SJCRH30 (cell line): ENCODE measurements at places on chromosomes 2 and 18.

GRCh38 chr2:207157731-207158130 is 8.0 kb downstream of the KLF7 start:
- DNase-seq = no peak

DNA sequence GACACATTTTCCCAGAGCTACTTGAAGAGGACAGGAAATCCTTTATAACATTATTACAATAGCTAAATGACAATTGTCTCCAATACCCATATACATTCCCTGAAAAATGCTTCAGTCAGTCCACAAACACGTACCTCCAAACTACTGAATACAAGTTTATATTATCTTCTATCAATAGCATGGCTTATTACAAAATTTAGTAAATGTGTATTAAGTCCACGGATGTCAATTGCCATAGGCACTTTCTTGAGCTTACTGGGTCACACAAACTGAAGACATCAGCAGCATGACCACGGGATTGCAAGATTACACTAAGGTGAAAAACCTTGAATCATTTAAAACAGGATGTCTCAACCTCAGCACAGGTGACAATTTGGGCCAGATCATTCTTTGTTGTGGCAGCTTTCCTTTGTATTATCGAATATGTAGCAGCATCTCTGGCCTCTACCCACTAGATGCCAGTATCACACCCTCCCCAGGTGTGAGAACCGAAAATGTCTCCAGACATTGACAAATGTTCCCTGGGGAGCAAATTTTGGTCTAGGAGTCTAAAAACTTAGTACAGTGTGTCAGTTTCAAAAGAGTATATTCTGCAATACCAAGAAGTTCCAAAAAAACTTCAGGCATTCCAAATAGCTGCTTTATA is 1.4 kb downstream of the MBD2 start:
- no peak for DNase-seq

DNA sequence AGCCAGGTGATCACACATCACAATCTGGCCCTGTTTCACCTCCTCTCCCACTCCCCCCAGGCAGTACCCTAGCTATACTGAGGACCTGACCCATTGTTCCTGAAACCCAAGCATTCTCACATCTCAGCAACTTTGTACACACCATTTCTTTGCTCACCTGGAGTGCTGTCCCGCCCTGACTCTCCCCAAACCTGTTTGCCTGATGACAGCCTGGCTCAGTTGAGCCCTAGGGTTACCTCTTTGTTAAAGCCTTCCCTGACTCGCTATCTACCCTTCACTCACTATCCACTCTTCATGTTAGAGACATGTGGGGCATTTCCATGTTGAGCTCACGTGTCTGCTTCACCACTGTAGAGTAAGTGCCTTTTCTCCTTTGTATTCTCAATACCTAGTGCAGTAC is 49.1 kb downstream of the GREB1L start:
- no peak for DNase-seq

DNA sequence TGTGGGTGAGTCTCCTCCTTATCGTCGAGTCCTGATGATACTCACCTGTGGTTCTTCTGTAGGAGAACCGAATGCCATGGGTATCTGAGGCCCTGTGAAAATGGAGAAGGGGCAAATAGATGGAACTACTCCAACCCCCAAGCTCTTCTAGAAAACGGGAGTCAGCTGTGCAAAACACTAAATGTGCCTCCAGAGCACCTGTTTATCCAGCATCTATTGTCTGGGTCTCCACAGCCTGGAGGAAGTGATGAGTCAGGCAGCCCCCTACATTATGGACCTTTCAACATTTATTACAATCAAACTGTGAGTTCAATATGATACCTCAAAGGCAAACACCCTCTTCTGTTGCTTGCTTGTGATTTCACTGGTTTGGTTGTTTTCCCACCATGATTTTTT is 9.8 kb upstream of the LRRFIP1 start:
- peak; percentile 77 for DNase-seq

DNA sequence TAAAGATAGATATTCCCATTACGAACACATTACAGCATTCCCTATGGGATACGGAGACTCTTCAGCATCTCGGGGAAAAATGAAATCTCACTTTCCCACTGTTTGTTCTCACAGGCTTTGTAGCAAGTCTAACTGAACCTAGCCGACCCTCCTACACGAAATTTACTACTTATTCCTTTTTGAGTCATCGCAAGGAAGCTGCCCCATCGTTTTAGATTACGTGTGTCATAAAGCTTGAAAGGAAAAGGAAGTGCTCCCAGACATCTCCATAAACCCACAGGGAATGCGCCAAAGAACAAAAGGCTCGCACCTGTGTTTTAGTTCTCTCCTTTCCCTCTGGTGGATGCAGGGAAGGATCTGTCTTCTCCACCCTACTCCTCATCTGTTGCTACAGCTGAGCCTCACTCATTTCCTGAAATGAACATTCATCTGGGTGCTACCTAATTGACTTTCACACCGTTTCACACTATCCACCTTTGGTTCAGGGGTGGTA is 76.2 kb upstream of the STK39 start:
- DNase-seq = no peak

GRCh38 chr2:219037783-219038499 is 3.4 kb downstream of the CFAP65 start:
- no peak for DNase-seq

DNA sequence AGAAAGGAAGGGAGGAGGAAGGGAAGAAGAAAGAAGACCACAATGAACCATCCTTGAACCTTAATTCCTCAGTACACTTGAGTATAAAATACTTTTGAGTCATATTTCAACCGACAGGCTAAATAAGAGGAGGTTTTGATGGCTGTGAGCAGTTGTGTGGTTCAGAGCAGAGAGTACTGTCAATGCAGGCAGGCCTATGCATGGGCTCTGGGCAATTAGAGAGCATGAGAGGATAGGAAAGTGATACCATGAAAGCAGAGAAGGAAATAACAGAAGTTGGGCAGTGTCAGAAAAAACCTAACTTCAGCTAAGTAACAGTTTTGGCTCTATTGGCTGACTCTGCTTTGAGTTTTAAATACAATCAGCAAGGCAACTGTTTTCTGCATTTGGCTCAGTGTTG is 123.6 kb upstream of the STK17B start:
- peak; percentile 68 for DNase-seq

- DNase-seq = no peak
Observed at GRCh38 chr18:76985156-76985950, 147.2 kb downstream of the MBP start.

GRCh38 chr2:104891145-104891544 is 37.2 kb downstream of the POU3F3 start:
- no peak for DNase-seq

DNA sequence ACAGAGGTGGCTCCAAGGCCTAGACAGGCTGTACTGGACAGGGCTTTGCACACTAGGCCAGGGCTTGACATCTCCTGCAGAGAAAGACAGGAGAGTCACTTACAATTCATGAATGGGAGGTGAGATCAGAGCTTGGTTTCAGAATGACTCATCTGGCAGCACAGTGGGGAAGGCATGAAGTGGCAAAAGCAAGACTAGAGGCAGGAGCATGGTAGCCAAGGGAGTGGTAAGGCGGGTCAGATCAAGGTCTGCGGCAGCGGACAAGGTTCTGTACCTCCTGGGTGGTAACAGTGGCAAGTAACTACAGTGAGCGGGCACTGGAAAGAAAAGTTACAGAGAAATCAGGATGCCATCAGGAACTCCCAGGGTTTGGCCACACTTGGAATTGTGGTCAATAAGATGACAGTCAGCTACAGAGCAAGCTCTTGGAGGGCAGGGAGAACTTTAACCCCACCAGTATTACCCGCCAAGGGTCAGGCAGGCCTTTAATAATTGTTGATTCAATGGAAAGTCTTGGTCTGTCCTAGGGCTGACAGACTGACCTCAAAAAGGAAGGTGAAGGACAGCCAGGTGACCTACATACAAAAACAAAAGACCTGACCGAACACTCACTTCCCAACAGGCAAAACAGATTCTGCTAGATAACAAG is 5.7 kb downstream of the MCFD2 start:
- no peak for DNase-seq

DNA sequence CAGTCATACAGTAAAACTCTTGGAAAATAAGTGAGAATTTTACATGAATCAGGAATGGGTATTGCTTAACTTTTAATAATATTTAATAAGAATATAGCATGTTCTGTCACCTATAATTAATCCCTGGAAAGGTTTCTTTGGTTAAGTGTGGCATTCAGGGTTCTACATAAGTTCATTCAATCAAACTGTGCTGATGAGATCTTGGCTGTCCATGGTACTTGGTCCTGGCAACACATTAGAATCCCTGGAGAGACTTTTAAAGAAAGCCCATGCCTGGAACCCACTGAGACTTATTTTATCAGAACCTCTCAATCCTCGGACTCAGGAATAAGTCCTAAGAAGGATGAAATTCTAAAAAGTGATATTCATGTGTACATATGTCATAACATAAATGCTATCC is 60.3 kb downstream of the CERKL start:
- DNase-seq = no peak

- no peak for DNase-seq
Observed at GRCh38 chr2:128537646-128538045, 219.0 kb upstream of the HS6ST1 start.

DNA sequence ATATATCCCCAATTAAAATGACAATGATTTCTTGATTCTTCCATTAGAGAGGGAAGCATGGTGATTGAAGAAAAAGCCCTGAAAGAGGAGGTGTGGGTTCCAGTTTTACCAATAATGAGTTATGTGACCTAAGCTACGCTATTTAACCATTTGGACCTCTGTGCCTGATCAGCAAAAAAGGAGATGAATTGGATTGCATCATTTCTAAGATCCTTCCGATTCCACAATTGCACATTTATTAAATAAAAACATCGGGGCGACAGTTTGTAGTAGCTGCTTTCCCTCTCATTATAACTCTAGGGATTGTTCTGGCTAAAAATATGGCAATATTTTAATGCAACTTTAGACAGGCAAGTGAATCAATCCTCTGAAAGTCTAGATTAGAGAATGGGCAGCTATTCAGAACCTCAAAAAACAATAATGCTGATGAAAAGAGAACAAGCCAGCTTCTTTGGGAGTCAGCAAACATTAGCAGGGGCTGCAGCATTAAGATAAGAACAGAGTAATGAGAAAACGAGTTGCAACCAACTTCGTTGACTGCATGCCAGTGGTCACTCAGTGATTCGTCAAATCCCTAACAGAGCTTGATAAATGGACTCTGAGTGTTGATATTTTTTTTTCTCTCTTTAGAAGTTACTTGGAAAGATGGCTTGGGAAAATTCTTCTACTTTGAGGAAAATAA is 301.2 kb downstream of the AGPS start:
- no peak for DNase-seq

GRCh38 chr2:236536727-236537398 is 32.8 kb upstream of the ACKR3 start:
- no peak for DNase-seq

GRCh38 chr2:218679119-218679518 is 7.2 kb downstream of the STK36 start:
- DNase-seq = no peak

- no peak for DNase-seq
Observed at GRCh38 chr2:1972422-1972821, 228.1 kb upstream of the PXDN start.

GRCh38 chr2:208713066-208713745 is 306.6 kb downstream of the PTH2R start:
- DNase-seq = no peak

- DNase-seq = no peak
Observed at GRCh38 chr18:56289381-56289780, 349.0 kb downstream of the TXNL1 start.

- DNase-seq = no peak
Observed at GRCh38 chr2:170498619-170499018, 216.5 kb upstream of the SP5 start.

DNA sequence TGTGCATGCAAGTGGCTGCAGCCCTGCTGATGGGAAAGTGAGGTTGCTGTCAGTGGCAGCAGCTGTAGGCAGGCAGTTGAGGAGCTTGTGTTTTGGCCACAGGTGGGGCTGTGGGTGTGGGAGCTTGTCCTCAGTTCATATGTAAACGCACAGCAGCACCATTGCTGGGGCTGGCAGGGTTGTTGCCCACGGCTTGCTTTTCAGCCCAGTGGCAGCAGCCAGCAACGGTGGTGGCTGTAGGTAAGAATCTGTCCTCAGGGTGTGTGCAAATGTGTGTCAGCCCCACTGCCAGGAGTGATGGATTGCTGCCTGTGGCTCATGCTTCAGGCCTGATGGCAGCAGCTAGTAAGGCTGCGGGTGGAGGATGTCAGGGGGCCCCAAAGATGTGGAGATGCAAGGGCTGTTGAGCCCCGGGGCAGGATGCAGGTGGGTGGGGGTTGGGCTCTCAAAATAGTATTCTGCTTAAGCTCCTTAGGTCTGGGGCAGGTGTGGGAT is 141.3 kb upstream of the THUMPD2 start:
- DNase-seq = no peak

DNA sequence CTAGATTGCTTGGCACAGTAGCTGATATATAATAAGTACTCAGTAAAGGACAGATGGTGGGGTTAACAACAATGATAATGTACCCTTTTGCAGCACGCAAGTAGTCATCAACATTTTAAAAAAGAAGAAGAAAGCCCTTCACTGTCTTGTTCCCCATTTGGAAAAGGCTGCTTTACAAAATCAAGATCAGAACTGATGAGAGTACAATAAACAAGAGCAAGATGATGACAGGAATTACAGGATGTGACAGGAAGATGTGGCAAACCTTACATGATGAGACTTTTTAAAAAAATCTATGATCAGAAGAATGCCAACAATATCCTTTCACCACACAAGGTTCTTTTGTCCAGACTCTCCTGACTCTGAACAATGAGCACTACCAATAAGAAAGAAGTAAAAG is 9.1 kb downstream of the TYW5 start:
- no peak for DNase-seq

DNA sequence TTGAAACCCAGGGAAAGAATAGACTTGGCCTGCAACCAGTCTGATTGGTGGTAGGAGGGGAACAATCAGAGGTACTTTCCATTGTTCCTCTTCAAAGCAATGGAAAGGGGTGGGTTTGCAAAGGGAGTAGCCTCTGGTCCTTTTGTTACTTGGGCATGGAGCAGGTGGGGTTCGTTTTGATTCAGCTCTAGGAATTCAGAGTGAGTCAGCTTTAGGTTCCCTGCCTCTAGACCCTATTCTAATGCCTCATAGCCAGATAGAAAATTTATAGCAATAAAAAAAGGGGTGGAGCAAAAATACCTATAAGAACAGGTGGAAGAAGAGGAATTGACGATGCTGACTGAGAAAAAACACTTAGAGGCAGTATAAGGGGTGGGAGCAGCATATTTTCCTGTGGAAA is 636.4 kb downstream of the PLCL1 start:
- no peak for DNase-seq

DNA sequence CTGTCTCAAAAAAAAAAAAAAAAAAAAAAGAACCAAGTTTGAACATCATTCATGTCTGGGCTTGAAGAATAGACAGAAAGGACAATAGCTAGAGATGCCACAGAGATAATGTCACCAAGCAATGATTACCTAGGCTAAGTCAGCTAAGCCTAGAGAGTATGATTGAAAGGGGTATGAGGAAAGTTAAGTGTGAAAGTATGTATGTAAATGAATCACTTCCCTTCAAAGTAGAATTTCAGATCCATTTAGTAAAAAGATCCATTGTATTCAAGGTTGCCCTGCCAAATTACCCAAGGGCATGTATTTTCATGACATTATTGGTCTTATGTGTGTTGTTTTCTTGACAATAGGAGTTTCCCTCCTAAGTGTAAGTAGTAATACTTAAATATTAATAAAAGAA is 34.1 kb upstream of the SLC39A10 start:
- DNase-seq = no peak
